Suppressor macrophage treated with lipopolysaccharide for 4 hours (primary cell): ENCODE measurements at places on chromosomes 5 and 9.

GRCh38 chr5:30839956-30840355, 353.5 kb upstream of the CDH6 start:
- DNase-seq: no peak

- peak; percentile 87 for DNase-seq
These were observed 17.0 kb upstream of the CRB2 start for GRCh38 chr9:123338710-123339665.

GRCh38 chr5:162664846-162665245, 597.3 kb downstream of the GABRG2 start:
- no peak for DNase-seq

DNA sequence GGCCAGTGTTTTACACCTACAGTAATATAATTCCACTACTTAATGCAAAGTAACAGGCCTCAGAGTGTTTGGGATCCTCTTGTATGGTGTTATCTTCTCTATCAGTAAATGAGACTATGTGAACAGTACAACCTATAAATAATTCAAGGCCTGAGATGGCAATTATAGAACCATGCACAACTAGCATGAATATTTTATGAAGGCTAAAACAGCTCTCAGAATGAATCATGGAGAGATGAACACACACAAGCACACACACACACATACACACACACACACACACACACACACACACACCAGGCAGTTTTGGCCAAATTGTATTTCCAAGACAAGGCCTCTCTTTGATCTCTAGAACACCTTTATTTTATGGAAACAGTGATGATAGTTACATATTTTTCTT, 224.9 kb downstream of the EBF1 start:
- DNase-seq: no peak

DNA sequence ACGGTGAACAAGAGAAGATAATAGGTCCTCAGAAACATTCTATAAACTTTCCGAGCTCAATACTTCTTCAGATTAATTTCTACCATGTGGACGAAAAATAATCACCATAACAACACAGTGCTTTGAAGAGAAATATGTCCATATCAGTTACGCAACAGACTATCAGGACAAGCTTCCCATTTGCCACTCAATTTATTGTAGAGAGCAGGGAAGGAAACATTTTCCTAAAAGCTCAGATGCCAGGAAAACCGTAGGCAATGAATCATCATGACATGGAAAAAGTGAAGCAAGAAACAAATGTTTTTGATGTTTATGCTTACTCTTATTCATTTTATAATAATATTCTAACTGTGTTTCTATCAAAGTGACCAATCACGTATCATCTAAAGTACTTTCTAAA, 87.6 kb downstream of the S1PR3 start:
- DNase-seq: no peak

DNA sequence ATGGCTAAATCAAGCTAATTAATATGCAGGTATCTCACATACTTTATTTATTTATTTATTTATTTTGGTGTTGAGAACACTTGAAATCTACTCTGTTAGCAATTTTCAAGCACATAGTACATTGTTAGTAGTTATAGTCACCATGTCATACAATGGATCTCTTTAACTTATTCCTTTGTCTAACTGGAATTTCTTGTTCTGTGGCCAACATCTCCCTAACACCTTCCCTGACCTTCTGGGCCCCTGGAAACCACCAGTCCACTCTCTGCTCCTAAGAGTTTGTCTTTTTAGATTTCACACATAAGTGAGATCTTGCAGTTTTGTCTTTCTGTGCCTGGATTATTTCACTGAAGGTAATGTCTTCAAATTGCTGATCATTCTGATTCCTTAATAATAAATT, 229.1 kb downstream of the SEMA5A start:
- DNase-seq: no peak
